ENCODE measurements at places on chromosomes 6 and 20.

GRCh38 chr20:64121586-64121985, 14.2 kb upstream of the NPBWR2 start:
- peaks cover 24% of the 10 kb centered on the region for H3K27me3 ChIP-seq
- peak; percentile 9 for DNase-seq
- no peaks in the 10 kb centered on the region for H3K36me3 ChIP-seq
- no peak overlapping the region for H3K27ac ChIP-seq
- H3K4me3 ChIP-seq, result no peak overlapping the region
- no peaks in the 10 kb centered on the region for H3K4me1 ChIP-seq

GRCh38 chr6:90179190-90180169, 117.2 kb downstream of the BACH2 start:
- no peak overlapping the region for H3K27ac ChIP-seq
- peaks cover 10% of the 10 kb centered on the region for H3K27me3 ChIP-seq
- DNase-seq, result no peak
- H3K4me3 ChIP-seq, result no peak overlapping the region
- H3K36me3 ChIP-seq, result no peaks in the 10 kb centered on the region

- H3K36me3 ChIP-seq, result no peaks in the 10 kb centered on the region
- H3K27ac ChIP-seq, result peak overlapping the region; percentile 58
- no peaks in the 10 kb centered on the region for H3K27me3 ChIP-seq
- DNase-seq, result no peak
Measured at GRCh38 chr6:136251394-136251793, 1.3 kb upstream of the MTFR2 start.

DNA sequence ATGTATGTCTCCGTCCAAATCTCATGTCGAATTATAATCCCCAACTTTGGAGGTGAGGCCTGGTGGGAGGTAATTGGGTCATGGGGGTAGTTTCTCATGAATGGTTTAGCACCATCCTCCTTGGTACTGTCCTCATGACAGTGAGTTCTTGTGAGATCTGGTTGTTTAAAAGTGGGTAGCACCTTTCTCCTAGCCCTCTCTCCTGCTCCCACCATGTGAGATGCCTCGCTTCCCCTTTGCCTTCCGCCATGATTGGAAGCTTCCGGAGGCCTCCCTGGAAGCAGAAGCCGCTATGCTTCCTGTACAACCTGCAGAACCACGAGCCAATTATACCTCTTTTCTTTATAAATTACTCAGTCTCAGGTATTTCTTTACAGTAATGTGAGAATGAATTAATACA, 123.1 kb downstream of the FYN start:
- no peaks in the 10 kb centered on the region for H3K27me3 ChIP-seq
- H3K4me3 ChIP-seq, result no peak overlapping the region
- peak overlapping the region; percentile 44 for H3K27ac ChIP-seq

DNA sequence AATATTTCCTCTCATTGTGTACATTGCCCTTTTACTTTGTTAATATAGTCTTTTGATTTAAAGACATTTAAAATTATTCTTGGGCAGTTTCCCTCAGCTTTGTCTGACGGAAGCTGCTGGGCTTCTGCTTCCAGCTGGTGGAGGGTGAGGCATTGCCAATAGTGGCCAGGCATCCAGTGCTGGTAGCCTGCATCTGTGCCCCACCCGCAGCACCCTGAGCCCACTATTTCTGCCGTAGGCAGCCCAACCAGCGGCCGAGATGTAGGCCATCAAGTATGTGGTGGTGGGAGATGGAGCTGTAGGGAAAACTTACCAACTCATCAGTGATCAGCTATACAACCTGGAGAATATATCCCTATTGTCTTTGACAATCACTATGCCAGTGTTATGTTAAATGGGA, 226.0 kb upstream of the SYNCRIP start:
- DNase-seq, result no peak
- H3K4me1 ChIP-seq, result peaks cover 13% of the 10 kb centered on the region

DNA sequence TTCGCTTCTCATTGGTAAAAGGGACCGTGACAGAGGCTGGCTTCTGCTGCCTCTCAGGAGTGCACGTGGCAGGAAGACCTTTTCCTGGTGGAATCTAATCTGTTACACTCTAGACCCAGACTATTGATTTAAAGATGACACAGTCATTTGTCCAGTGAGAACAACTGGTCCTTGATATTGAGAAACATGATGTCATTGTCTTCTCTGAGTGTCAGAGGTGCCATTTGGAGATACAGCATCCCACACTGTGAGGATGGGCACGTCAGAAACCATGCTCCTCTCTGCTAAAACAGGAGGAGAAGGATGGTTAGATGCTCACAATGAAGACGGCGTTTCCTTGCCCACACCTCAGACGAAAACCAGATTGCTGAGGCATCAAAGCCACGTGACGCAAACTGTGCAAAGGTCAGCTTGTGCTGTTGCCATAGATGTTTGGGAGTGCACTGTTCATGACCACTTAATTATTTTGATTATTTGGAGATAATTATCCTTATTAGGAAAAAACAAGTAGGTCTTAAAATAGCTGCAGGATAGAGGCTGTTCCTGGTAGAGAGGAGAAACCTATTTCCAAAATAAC, 169.0 kb downstream of the SMOC2 start:
- DNase-seq, result no peak
- H3K36me3 ChIP-seq, result no peaks in the 10 kb centered on the region
- H3K27ac ChIP-seq, result no peak overlapping the region
- no peaks in the 10 kb centered on the region for H3K4me1 ChIP-seq
- no peak overlapping the region for H3K4me3 ChIP-seq
- no peaks in the 10 kb centered on the region for H3K27me3 ChIP-seq

DNA sequence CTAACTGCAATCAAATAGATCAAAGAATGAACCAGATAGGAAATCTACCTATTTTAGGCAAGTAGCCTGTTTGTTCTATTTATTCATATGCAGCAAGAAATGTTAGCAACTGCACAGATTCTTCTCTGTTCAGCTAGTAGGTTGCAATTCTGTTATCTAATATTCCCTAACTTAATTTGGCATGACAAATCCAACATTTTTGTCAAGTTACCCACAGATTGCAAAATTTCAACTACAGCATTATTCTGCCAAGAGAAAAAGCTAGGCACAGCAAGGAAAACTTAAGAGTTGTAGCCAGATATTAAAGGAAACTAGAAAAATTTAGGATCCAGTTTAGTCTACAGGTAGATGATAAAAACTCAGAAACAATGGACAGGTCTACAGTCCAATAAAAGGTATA, 104.4 kb upstream of the SYNCRIP start:
- no peak for DNase-seq
- no peak overlapping the region for H3K4me3 ChIP-seq
- H3K27me3 ChIP-seq, result no peaks in the 10 kb centered on the region
- H3K27ac ChIP-seq, result peak overlapping the region; percentile 38

- no peak overlapping the region for H3K4me3 ChIP-seq
- DNase-seq, result no peak
- H3K27ac ChIP-seq, result no peak overlapping the region
- no peaks in the 10 kb centered on the region for H3K36me3 ChIP-seq
- no peaks in the 10 kb centered on the region for H3K4me1 ChIP-seq
Measured at GRCh38 chr20:60167812-60168211, 209.6 kb downstream of the CDH26 start.

GRCh38 chr6:114312931-114313330, 29.9 kb downstream of the HS3ST5 start:
- no peaks in the 10 kb centered on the region for H3K4me1 ChIP-seq
- no peaks in the 10 kb centered on the region for H3K27me3 ChIP-seq
- no peak for DNase-seq
- H3K4me3 ChIP-seq, result no peak overlapping the region
- no peaks in the 10 kb centered on the region for H3K36me3 ChIP-seq

DNA sequence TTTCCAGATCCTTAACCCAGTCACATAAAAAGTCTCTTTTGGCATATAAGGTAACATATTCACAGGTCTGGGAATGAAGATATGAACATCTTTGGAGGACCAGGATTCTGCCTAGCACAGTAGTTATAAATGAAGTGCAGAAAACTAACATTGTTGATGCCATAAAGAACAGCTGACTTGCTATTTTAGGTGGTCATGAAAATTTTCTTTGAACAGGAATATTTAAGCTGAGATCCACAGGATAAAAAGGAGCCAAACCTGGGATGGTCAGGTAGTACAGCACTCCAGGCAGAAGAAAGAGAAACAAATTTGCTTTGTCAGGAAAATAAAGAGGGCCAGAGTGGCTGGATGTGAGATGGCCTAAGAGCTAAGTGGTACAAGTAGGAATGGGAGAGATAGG, 80.0 kb downstream of the CENPW start:
- H3K4me1 ChIP-seq, result no peaks in the 10 kb centered on the region
- DNase-seq, result no peak
- H3K27me3 ChIP-seq, result no peaks in the 10 kb centered on the region
- no peak overlapping the region for H3K27ac ChIP-seq
- H3K36me3 ChIP-seq, result no peaks in the 10 kb centered on the region

DNA sequence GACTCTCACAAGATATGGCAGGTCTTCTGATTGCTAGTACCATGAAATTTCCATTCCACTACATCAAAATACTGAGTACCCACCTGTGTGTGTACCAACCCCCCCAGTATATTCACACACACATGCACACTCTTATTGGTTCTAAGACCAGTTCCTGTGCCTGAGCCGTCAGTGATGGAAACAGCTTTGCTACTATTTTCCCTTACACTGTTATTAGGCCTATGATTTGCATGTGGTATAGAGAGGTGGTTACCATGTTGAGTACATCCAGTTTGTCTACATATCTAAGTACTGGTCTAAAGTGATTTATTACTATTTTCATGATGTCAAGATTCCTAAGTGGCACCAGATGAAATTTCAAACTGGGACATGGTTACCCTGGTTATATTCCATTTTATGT, 459.9 kb downstream of the BCKDHB start:
- no peak overlapping the region for H3K4me3 ChIP-seq
- H3K4me1 ChIP-seq, result no peaks in the 10 kb centered on the region
- no peak for DNase-seq
- no peak overlapping the region for H3K27ac ChIP-seq

GRCh38 chr6:108001696-108002231, 43.8 kb upstream of the SEC63 start:
- no peak overlapping the region for H3K4me3 ChIP-seq
- no peaks in the 10 kb centered on the region for H3K4me1 ChIP-seq
- no peaks in the 10 kb centered on the region for H3K36me3 ChIP-seq
- H3K27ac ChIP-seq, result no peak overlapping the region

GRCh38 chr6:43747784-43748183, 22.2 kb upstream of the VEGFA start:
- no peaks in the 10 kb centered on the region for H3K4me1 ChIP-seq
- no peak overlapping the region for H3K27ac ChIP-seq
- H3K27me3 ChIP-seq, result peaks cover 3% of the 10 kb centered on the region
- H3K36me3 ChIP-seq, result no peaks in the 10 kb centered on the region

DNA sequence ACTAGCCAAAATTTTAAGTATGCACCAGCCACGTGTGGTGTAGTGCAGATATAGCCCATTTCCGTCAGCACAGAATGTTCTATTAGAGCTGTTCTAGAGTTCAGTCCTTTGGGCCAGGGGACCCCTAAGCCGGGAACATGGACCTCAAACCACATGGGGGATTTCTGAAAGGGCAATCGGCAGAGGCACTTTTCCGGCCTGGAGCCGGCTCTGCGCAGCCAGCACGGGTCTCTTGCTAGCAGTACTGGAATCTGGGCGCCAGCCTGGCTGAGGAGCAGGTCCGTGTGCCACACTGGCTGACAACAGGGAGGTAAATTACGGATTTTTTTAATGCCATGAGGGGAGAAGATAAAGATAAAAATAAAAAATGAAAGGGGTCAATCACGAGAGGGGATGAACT, 120.5 kb downstream of the SULF2 start:
- peak; percentile 50 for DNase-seq
- H3K27me3 ChIP-seq, result no peaks in the 10 kb centered on the region
- H3K4me3 ChIP-seq, result no peak overlapping the region
- peaks cover 3% of the 10 kb centered on the region for H3K4me1 ChIP-seq
- H3K36me3 ChIP-seq, result peaks cover 4% of the 10 kb centered on the region

DNA sequence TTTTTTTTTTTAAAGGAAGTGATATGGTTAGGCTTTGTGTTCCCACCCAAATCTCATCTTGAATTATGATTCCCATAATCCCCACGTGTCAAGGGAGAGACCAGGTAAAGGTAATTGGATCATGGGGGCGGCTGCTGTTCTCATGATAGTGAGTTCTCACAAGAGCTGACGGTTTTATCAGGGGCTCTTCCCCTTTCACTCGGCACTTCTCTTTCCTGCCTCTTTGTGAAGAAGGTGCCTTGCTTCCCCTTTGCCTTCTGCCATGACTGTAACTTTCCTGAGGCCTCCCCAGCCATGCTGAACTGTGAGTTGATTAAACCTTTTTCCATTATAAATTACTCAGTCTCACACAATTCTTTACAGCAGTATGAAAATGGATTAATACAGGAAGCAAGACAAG, 64.3 kb downstream of the ZFP64 start:
- no peaks in the 10 kb centered on the region for H3K4me1 ChIP-seq
- no peak overlapping the region for H3K27ac ChIP-seq
- H3K27me3 ChIP-seq, result no peaks in the 10 kb centered on the region
- DNase-seq, result no peak
- H3K36me3 ChIP-seq, result no peaks in the 10 kb centered on the region

- H3K4me3 ChIP-seq, result no peak overlapping the region
- H3K36me3 ChIP-seq, result peaks cover 6% of the 10 kb centered on the region
- H3K4me1 ChIP-seq, result no peaks in the 10 kb centered on the region
- H3K27me3 ChIP-seq, result no peaks in the 10 kb centered on the region
- no peak overlapping the region for H3K27ac ChIP-seq
- no peak for DNase-seq
Measured at GRCh38 chr6:41799559-41799911, 12.0 kb downstream of the TOMM6 start.
